ENCODE measurements at places on chromosomes 2 and 18. TPM values are rescaled to one million over a fixed set of nuclear protein-coding genes. Genes with fewer than 3 reads are reported as not detected.

TNFAIP6 gene
- 32.4 TPM for total RNA-seq

CD207 gene
- total RNA-seq = not detected

CNOT11 gene
- 29.9 TPM for total RNA-seq

ELAC1 gene
- total RNA-seq = 8.9 TPM

Data from smooth muscle cell of trachea (primary cell).